A549 treated with dexamethasone at 1 μM for 4 hours (cell line): ENCODE measurements at places on chromosomes 7 and 10. TPM values are rescaled to one million over a fixed set of nuclear protein-coding genes. Genes with fewer than 3 reads are reported as not detected.

The DMBT1 gene
- 0.24 to 0.33 TPM (median 0.29 TPM) in 5 replicates for total RNA-seq

The INHBA gene
- 0.21 to 0.53 TPM (median 0.39 TPM) in 5 replicates for total RNA-seq

The STK32C gene
- total RNA-seq: 31.1 to 44.7 TPM (median 42.2 TPM) in 5 replicates

The CACNB2 gene
- not detected in 5 replicates for total RNA-seq
